ENCODE measurements at places on chromosomes 5 and 9.

GRCh38 chr5:75341934-75342333, 4.9 kb downstream of the HMGCR start:
- no peak for DNase-seq

GRCh38 chr9:14075218-14075617, 238.7 kb downstream of the NFIB start:
- DNase-seq, result no peak

- DNase-seq, result peak; percentile 92
These were observed 17.1 kb downstream of the SCAI start for GRCh38 chr9:125126019-125126746.

GRCh38 chr5:142872795-142873194, 102.6 kb downstream of the ARHGAP26 start:
- DNase-seq, result no peak

DNA sequence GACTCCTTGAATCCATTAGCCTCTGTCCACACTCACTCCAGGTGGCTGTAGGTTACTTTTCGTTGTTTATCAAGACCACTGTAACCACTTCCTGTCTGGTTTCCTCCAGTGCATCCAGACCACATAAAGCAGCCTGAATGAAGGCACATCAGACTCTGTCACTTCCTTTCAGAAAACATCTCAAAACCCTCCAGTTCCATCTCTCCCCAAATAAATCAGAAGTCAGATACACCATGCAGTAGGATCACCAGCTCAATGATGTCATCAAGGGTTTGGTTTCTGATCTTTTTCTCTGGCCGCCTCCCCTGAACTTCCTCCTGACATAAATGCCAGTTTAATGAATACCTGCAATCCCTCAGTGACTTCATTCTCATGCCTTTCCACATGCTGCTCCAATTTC, 161.2 kb downstream of the ZNF462 start:
- DNase-seq, result no peak

DNA sequence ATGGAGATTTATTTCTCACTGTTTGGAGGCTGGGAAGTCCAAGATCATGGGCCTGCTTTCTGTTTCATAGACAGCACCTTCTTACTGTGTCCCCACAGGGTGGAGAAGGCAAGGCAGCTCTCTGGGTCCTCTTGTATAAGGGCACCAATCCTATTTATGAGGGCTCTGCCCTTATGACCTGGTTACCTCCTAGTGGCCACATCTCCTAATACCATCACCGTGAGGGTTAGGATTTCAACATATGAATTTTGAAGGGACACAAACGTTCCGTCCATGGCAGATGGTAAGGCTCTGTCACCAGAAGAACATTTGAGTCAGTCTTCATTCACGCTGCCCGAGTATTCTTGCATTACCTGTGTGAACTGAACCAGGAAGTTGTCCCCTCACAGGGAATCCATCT, 48.4 kb downstream of the ANKRD33B start:
- DNase-seq, result no peak

- DNase-seq, result no peak
These were observed 72.6 kb downstream of the GPBP1 start for GRCh38 chr5:57246426-57246825.

- DNase-seq, result no peak
These were observed 199.0 kb upstream of the MVB12B start for GRCh38 chr9:126127591-126127990.

GRCh38 chr9:3410461-3410860, 115.3 kb downstream of the RFX3 start:
- DNase-seq, result no peak

- DNase-seq, result no peak
These were observed 19.6 kb downstream of the RGS3 start for GRCh38 chr9:113482991-113483675.

DNA sequence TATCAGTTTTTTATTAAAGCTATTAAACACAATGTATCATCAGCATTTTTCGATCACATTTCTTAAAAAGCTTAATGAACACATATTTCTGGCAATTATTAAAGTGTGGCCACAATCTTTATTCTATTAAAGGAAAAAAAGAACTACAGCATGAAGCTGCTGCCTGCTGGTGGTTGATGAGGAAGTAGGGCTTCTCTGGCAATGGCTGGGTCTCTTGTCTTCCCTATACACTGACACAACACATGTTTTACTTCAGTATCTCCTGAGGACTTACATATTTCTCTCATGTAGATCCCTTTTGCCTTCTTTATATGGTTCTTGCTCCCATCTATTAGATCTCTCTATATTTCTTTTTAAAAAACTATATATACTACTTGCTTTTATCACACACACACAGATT, 590.7 kb downstream of the RAB3C start:
- DNase-seq, result no peak

GRCh38 chr9:37943345-37944265, 39.7 kb upstream of the SLC25A51 start:
- peak; percentile 58 for DNase-seq

DNA sequence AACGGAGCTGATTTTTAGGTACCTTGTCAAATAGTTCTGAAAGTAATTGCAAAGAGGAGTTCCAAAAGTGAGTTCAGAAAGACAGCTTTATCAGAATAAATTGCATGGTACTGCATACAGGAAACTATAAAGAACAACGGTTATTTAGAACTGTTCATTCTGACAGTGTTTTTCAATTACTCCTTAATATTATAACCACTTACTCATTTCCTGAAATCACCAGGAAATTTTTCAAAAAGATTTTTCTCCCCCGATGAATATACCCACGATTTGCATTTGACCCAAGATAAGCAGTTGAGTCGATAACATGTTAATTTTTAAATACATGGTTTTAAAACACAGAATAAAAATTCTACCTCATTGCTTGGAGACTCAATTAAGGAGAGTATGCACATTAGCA, 9.4 kb downstream of the DOCK8 start:
- no peak for DNase-seq

DNA sequence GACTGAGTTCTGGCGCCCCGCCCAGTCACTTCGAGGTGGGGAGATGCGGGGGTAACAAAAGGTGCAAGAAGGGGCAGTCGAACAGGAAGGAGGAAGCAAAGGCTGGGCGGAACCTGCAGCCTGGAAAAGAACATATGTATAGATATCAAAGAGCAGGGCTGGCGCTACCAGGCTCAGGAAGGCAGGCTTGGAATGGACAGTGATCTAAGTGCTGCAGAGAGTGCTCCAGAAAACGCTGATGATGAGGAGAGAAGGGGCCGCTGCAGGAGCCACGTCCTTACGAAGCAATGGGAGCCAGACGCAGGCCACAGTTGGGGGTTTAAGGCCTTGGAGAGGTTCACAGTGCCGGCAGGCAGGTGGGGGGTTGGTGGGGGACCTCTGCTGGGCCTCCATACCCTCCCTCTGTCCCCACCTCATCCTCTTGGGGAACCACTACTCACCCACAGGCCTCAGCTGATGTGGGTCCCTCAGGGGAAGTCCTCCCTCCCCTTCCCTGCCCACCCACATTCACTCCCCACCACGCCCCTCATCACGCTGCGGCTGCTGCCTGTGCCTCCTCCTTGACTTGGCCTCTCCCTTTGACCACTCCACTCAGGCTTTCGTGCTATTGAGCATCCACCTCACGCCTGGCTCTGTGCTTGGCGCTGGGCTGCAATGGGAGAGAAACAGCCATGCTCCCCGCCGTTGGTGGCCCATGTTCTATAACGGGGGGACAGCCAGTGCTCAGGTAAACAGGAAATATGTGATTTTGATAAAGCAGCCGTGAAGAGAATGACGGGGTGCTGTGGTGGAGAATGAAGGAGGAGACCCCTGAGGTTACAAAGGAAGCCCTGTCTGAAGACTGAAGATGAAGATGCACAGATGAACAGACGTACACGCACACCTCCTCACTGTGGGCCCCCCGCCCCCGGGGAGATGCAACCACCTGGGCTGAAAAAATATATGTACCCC, 40.5 kb upstream of the RPL26L1 start:
- no peak for DNase-seq
